ENCODE measurements at places on chromosomes 6 and 20.

GRCh38 chr6:12801141-12801540, 84.6 kb downstream of the PHACTR1 start:
- DNase-seq: no peak
- H3K4me1 ChIP-seq: no peaks in the 10 kb centered on the region
- H3K27ac ChIP-seq: no peak overlapping the region
- H3K36me3 ChIP-seq: no peaks in the 10 kb centered on the region
- no peak overlapping the region for H3K4me3 ChIP-seq

- DNase-seq: no peak
- no peaks in the 10 kb centered on the region for H3K36me3 ChIP-seq
- H3K4me1 ChIP-seq: peaks cover 8% of the 10 kb centered on the region
- H3K27ac ChIP-seq: no peak overlapping the region
These were observed 218.2 kb downstream of the ZDHHC14 start for GRCh38 chr6:157599191-157599590.

DNA sequence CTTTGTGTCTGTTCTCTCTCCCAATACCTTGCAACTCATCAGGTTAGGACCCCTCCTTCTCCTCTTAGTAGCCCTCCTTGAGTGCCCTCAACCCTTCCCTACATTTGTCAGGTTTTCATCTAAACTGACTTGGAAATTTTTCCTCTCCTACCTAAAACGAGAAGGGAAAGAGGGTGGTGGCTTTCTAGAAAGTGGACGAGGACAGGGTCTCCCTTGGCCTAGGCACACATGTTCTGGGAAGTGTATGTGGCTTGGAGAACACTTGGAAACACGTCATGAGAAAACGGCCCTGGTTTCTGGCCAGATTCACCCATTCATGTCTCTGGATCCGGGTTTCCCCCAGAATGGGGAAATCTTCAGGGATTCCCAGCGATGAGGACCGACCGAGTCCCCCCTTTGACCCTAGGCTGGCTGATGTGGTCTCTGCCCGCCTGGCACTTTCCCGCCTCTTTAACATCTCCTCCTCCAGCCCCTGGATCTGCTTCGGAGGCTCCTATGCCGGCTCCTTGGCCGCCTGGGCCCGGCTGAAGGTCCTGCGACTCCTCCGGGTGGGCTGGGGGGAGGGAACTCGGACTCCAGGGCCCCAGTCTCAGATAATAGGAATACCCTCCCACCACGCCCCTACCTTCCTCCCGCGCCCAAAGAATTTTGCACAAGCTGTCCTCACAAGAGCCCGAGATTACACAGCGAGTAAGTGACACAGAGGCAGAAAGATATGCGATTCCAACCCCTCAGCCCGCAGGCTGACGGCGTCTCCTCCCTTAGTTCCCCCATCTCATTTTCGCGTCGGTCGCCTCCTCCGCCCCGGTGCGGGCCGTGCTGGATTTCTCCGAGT, 3.0 kb downstream of the PRSS16 start:
- peaks cover 22% of the 10 kb centered on the region for H3K4me1 ChIP-seq
- H3K4me3 ChIP-seq: peak overlapping the region; percentile 74
- no peaks in the 10 kb centered on the region for H3K27me3 ChIP-seq
- H3K27ac ChIP-seq: peak overlapping the region; percentile 91
- no peak for DNase-seq
- no peaks in the 10 kb centered on the region for H3K36me3 ChIP-seq

DNA sequence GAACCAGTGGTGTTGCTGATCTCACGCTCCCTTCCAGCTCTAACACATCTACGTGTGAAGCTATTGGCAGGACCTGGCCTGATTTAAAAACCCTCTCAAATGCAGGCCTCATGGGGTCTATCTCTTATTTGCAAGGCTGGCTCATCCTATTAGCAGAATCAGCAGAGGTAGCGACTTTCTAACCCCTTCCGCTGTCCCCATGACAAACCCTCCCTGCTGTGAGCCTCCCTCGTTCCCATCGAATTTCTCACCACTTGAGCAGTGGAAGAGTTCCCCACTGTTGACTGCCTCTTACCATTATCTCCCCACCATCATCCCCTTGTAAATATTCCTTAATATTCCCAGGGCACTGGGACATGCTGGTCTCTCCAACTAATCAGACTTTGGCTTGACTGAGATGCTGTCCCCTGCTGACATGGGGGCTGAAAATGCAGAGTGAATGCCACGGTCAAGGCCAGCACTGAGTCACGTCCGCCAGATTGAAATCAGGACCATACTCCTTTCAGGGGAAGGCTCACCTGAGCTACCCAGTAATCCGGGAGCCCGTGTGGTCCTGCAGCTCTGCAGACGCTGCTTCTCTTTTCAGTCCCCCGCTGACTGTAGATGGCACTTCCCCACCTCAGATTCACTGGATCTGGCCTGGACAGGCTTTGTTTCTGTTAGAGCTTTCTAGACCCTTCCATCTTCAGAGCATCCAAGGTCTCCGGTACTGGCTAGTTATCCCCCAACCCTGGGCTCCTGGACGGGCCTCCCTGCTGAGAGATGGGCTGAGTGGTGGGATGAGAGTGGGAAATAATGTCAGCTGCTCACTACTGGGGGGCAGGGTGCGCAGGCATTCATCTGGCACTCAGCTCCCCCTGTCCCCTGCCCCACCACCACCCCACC, 23.1 kb downstream of the AAR2 start:
- no peak overlapping the region for H3K4me3 ChIP-seq
- DNase-seq: no peak
- peaks cover 8% of the 10 kb centered on the region for H3K36me3 ChIP-seq
- no peaks in the 10 kb centered on the region for H3K27me3 ChIP-seq
- no peaks in the 10 kb centered on the region for H3K4me1 ChIP-seq

DNA sequence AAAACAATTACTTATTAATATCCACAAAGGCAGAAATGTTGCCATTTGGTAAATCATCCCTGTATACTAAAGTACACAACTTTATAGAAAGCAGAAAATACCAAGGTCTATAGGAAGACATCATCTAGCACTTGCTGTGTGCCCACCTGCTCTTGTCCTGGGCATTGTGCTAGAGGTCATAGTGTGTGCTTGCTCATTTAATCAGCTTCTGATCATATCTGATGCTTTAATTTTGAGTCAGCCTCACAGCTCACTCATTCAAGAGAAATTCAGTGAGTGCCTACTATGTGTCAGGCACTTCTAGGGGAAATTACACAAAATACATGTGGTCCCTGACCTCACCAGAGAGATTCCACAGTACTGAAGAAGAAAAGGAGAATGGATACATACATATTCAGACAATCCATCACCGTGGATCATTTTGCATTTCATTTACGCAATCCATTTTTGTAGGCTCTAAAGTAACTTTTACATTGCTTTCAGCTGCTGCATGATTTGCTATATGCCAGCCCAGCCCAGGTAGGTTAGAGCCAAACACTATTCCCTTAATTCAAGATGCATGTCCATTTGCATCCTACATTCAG, 167.9 kb upstream of the MCHR2 start:
- H3K4me1 ChIP-seq: no peaks in the 10 kb centered on the region
- H3K27ac ChIP-seq: no peak overlapping the region
- no peaks in the 10 kb centered on the region for H3K36me3 ChIP-seq
- H3K27me3 ChIP-seq: no peaks in the 10 kb centered on the region
- no peak overlapping the region for H3K4me3 ChIP-seq

DNA sequence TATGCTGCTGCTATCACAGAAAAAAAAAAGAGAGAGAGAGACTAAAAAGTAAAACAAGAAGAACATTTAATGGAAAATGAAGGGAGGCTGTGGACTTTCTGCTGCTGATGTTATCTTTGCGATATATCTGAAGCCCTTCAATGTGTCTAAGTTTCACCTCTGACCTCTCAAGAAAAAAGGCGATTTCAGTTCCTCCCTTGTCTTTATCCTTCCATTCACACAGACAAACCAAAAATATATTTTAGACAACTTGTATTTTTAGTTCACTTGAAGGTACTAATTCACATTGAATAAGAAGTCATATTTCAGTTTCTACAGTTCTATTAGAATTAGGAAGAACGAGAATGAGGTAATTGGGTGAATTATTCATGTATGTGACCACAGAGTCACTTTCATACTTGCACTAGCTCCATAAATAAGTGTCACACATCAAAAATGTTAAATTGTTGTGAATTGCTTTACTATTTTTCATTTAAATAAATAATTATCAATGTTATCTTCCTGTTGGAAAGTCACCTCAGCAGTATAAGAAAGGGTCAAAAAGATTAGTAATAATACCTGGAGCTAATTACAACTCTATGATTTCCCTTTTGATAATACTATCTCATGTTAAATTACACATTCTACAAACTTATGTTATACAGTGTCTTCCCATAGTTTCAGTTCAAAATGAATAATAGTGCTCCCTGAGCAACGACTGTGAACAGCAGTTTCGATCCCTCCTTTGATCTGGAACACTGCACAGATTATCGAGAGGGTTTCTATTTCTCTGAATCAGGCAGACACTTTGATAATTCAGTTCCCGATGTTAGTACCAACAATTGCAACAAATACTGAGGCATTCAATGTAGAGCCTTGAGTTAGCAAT, 85.2 kb upstream of the PLCB4 start:
- H3K27ac ChIP-seq: no peak overlapping the region
- no peaks in the 10 kb centered on the region for H3K27me3 ChIP-seq
- DNase-seq: no peak

- H3K36me3 ChIP-seq: no peaks in the 10 kb centered on the region
- DNase-seq: no peak
- H3K4me1 ChIP-seq: peaks cover 18% of the 10 kb centered on the region
- H3K27ac ChIP-seq: no peak overlapping the region
- H3K4me3 ChIP-seq: no peak overlapping the region
These were observed 71.2 kb upstream of the ZNFX1 start for GRCh38 chr20:49349078-49349477.

- H3K27ac ChIP-seq: no peak overlapping the region
- H3K27me3 ChIP-seq: no peaks in the 10 kb centered on the region
These were observed 10.7 kb upstream of the PRR18 start for GRCh38 chr6:166318649-166319600.

GRCh38 chr20:32624687-32625345, 39.7 kb upstream of the NOL4L start:
- no peak overlapping the region for H3K27ac ChIP-seq
- peaks cover 9% of the 10 kb centered on the region for H3K4me1 ChIP-seq
- no peak overlapping the region for H3K4me3 ChIP-seq
- no peaks in the 10 kb centered on the region for H3K36me3 ChIP-seq
- H3K27me3 ChIP-seq: peaks cover 9% of the 10 kb centered on the region
